ENCODE measurements at places on chromosomes 6 and 20.

DNA sequence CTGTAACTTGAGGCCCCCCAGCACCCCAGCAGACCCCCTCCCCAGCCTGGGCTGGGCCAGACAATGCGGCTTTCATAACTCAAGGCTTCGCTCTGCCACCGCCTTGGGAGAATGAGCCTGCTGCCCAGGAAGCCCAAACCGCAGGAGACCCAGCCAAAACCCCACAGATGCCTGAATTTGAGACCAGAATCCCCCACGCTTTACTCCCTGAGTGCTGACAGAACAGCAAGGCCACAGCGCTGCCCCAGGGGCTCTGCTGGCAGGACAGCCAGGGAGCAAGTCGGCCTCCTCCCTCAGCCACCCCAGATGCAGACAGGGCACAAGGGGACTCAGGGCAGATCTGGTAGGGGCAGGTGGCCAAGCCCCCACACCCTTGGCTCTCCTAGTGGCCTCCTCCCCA is 2.2 kb downstream of the MDFI start:
- no peak for DNase-seq

GRCh38 chr6:515267-515666 is 123.7 kb downstream of the IRF4 start:
- DNase-seq = no peak

DNA sequence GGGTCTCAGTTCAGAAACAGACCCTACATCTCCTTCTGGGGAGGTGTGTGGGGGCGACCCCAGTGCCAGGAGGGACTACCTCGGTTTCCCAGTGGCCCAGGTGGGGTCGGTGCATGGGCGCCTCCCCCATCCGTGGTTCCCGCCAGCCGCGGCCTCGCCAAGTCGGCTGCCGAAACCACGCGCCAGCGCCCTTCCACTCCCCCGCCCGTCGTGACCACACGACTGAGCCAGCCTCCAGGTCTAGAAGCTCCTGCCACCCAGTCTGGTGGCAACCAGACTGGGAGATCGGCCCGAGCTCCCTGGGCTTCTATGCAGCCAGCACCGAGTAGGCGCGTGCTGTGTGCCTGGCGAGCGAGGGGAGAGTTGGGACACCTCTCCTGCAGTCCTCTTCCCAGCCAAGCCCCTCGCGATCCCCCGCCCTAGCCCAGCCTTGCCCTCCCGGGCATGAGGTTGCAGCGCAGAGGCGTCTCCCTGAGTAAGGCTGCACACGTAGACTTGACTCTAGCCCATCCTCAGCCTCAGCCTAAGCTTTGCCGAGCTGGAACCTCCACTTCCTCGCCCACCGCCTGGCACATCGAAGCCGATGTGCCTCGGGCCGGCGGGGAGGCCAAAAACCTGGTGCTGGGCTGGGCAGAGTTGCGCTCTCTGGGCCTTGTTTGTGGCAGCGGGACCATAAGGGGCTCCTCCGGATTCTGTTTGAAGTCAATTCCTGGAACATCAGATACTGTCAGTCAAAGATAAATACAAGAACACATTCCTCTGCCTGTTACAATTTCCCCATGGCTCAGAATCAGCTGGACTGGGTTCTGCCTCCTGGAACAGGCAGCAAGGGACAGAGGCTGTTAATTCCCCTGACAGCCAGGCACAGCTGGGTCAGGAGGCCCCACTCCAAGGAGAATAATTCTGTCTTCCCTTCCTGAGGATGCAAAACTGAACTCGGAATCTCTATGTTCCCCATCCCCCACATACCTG is 1.5 kb upstream of the CPNE5 start:
- DNase-seq = no peak

- no peak for DNase-seq
These were observed 11.0 kb upstream of the TPD52L1 start for GRCh38 chr6:125142618-125143017.

GRCh38 chr20:44212792-44213191 is 2.2 kb upstream of the OSER1 start:
- no peak for DNase-seq

DNA sequence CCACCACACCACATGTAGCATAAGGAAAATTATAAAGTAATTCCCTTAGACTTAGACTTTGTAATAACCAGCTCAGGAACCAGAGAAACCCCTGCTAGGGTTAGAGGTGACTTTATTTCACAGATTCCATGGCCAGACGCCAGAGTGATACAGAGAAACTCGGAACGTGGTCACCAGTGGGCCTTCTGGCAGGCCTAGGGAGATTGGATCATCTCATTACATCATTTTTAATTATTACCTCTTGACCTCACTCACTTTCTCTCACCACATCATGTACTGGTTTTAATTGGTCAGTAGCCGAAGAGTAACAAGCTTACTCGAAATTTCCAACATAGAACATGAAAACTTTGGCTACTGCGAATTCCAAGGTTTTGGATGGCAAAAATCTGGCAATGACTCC is 72.9 kb downstream of the BMP6 start:
- no peak for DNase-seq

GRCh38 chr6:15474196-15474595 is 188.6 kb downstream of the DTNBP1 start:
- DNase-seq = no peak

DNA sequence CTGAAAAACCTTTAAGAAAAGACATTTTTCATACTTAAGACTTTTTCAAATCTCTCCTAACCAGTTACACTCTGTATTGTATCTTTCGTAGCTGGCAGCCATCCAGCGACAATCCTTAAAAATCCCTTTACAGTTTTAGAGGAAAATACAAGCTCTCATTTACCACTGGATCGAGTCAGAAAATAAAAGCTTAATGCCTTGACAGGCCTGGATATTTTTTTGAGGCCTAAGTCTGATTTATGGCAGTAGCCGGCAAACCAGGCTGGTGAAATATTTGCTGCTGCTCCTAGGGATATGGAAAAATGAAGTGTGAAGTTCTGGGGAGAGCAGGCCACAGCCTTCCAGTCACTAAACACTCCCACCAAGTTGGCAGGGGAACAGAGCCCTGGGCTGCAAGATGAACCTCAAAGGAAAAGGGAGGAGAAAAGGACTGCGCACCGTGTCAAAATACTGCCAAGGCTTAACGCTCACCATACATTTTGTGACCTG is 213.0 kb upstream of the SUPT3H start:
- DNase-seq = no peak

DNA sequence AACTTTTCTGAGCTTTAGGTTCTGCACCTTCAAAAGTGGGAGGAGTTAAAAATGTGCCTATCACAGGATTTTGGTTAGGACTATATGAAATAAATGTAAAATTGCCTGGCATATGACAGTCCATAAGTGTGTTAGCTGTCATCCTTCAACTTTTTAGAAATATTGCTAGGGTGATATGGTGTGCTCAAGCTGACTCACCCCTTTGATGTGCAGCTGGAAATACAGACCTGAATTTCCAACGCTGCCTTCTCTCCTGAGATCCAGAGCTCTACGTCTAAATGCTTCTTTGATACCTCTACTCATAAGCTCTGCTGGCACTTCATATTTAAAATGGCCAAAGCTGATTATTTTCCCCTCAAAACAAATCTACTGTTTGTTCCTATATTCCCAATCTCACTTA is 2.7 kb downstream of the SLC35B3 start:
- no peak for DNase-seq

DNA sequence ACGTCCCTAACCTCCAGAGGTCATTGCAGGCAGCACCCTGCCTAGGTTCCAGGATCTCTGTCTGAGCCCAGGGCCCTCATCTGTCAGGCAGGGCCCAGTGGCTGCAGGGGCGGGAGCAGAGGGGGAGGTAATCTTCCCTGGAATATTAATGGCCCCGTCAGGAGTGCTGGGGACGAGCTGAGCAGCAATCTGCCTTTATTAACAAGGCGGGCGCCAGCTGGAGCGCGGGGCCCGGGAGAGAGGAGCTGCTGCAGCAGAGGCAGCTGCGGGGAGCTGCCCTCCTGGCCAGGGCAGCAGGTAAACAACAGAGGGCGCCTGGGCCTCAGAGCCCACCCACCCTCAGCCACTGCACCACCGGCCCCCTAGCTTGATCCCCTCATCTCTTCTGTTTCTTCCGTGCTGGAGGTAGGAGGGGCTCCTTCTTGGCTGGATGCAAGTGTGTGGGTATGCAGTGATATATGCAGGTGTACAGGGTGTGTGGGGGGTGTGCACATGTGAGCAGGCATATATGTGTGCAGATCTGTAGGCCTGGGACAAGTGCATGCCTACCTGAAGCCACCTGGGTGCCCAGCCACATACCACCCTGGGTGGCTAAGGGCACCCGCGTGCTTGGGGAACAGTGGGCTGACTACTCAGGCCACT is 131.8 kb upstream of the MLN start:
- DNase-seq = no peak

Measured in activated CD4-positive, alpha-beta T cell treated with anti-CD3 and anti-CD28 coated beads, Interleukin-2, amount 50 U/mL, for 24 hours (primary cell).